AG10803 (cell line): ENCODE measurements at places on chromosomes 13 and 19.
A peak's percentile ranks its signal among the peaks of the same experiment; 100 is the strongest.

DNA sequence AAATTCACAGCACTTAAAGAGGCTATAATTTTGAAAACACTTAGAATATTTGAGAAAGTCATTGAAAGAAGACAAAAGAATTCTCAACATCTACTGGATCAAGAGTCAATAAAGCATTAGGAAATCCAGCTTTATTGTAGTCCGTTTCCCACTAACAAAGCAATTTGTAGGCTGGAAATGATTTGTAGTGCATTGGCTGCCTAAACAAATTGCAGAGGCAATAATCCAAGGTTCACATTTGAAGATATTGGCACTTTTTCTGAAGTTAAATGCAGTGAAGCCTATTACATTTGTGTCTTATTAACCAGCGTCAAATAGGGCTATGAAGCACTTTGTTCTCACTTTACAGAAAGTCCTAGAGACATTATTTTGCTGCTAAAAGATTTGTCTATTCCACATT is 848.1 kb upstream of the SLITRK1 start:
- DNase-seq = no peak

DNA sequence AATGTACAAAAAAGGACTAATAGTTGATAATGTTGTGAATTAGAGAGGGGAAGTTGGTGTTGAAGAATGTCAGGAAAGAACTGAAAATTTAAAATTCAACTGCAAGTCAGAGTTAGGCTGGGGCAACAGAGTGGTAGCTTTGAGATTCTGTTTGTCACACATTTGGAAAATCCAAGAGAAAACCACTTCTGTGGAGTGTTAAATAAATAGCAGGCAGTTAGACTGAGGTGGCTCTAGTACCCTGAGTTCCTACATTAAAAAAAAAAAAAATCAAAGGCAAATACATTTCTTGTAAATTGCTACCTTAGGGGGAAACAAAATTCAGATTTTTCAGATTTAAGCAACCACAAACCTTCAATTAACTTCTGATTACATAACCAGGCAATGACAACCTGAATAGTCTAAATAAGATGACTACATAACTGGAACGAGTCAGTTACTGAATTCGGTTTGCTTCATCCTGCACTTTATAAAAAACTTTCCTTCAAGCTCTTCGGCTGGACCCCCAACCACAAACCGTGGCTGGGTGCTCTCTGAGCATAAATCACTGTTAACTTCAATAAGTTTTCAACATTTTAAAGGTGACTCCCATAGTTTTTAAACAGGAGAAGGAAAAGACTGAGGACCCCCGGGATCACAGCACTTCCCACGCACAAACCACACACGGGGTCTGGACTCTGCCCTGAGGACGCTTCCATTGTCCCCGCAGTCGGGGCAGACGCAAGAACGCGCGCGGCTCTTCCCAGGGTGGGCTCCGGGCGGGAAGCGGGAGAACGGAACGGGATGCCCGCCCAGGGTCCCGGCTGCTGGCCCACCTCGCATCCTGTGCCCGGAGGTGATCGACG is 725 bp downstream of the ZNF682 start:
- peak; percentile 6 for DNase-seq

- no peak for DNase-seq
These were observed 288.0 kb upstream of the SLITRK6 start for GRCh38 chr13:86087244-86087643.

- peak; percentile 42 for DNase-seq
These were observed 175.2 kb downstream of the TDRD3 start for GRCh38 chr13:60572003-60572798.

GRCh38 chr13:109448629-109449028 is 337.8 kb downstream of the IRS2 start:
- no peak for DNase-seq

DNA sequence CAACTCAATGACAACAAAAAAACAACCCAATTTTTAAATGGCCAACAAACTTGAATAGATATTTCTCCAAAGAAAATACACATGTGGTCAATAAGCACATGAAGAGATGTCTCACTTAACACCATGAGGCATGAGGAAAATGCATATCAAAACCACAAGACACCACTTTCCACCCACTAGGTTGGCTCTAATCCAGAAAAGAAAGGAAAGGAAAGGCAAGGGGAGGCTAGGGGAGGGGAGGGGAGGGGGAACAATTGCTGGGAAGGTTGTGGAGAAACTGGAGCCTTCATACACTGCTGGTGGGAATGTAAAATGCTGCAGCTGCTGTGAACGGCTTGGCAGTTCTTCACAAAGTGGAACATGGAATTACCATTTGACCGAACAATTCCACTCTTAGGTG is 854.3 kb downstream of the UQCRFS1 start:
- DNase-seq = no peak

- DNase-seq = no peak
These were observed 81.3 kb downstream of the URI1 start for GRCh38 chr19:30023330-30023729.

DNA sequence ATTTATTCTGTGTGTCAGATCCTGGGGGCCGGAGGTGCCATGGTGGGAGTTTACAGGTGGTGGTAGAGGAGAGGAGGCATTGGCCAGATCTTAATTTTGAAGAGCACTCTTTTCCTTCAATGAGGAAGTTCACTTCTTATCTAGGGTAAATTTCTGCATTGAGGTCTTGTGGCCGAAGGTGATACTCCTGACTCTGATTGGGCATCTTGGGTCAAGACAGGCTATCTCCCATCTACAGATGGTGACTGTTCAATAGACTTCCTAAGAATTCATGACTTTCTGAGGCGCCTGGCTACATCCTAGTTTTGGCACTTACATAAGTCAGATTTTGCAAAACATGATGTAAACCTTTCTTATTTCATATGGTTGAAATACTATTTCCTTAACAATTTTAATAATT is 135.2 kb downstream of the SUCLA2 start:
- DNase-seq = no peak

DNA sequence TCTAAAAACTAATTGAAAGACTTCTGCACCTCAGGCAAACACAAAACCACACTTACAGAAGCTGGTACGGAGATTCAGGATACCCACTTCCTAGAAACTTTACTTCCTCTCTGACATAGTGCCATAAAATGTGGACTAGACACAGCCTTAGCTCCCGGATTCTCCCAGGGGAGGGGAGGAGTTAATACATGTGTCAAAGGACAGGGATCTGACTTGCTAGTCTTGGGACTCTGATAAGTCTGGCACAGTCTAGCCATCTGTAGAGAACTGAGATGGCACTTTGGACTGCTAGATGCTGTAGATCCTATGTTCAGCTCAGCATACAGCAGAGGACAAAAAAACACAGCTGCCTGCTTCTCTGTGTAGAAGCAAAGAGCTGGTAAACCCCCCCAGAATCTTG is 769.8 kb upstream of the MIR17HG start:
- DNase-seq = no peak

DNA sequence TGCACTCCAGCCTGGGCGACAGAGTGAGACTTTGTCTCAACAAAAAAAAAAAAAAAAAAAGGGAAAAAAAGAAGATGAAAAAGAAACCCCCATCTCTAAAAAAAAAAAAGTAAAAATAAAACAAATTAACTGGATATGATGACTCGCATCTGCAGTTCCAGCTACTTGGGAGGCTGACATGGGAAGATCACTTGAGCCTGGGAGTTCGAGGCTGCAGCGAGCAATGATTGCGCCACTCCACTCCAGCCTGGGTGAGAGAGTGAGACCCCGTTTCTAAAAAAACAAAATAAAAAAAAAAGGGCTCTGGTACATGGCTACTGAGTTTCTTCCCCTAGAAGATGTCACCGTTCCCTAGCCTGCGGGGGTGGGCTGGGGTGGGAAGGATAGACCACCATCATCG is 2.4 kb upstream of the CATSPERG start:
- DNase-seq = no peak

- no peak for DNase-seq
These were observed 16.1 kb downstream of the MKNK2 start for GRCh38 chr19:2034729-2035589.

DNA sequence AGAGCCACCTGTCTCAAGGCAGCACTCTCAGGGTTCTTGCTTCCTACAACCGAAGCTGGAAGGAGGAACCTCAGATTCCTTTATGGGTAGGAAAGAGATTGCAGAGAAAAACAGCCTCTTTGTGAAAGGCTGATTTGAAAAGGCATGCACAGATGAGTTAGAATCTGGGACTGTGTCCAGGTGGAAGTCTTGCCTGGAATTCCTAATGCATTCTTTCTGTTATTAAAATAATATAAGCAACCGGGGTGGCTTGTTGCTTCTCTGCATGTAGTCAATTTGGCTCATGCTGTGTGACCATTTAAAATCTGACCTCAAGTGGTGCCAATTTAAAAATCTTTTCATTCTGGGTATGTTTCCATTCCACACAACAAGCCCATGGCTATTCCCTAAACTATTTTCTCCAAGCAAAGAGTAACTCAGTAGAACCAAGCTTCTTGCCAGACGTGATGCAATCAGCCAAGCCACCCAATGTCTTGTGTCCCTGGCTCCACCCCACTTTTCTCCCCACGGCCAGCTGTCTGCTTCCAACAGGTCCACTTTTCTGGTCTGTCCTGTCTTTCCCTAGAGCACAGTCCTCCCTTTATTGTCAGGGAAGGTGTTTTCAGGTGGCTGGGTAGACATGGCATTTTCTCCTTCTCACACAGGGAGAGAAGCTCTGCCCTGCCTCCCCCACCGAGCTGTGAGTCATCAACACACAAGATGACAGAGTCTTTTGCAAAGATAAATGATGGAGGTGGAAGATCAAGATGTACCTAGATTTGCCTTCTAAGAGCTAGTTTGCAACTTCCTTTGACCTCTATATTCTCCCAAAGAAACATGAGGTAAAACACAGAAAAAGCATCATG is 394.3 kb downstream of the FOXO1 start:
- peak; percentile 92 for DNase-seq

DNA sequence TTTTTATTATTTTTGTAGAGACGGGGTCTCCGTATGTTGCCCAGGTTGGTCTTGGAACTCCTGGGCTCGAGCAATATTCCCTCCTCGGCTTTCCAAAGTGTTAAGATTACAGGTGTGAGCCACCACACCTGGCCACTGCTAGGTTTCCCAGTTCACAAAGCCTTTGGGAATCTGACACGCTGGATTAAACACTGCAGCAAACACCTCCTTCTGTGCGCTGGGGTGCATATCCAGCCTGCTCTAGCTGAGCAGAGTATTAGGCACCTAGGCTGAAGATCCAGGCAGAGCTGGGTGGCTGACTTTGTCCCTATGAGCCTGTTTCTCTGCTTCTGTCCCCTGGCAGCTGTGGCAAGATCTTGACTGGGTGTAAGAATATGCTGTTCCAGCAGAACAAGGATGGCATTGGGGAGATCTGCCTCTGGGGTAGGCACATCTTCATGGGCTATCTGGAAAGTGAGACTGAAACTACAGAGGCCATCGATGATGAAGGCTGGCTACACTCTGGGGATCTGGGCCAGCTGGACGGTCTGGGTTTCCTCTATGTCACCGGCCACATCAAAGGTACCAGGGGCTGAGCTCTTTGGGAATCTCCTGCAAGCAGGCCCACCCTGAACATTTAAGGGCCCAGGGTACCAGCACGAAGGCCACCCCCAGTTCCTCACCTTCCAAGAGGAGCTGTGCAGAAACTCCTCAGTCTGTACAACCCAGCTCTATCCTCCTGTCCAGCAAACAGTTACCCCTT is 49.8 kb downstream of the ACSBG2 start:
- no peak for DNase-seq
